ENCODE measurements at places on chromosomes 5 and 9.

- no peak for DNase-seq
These were observed 36.3 kb downstream of the ERGIC1 start for GRCh38 chr5:172870291-172870714.

GRCh38 chr5:112614986-112615385, 122.7 kb upstream of the APC start:
- no peak for DNase-seq

- no peak for DNase-seq
These were observed 1262.2 kb downstream of the EFNA5 start for GRCh38 chr5:106408570-106408969.

GRCh38 chr5:149747141-149747832, 17.2 kb downstream of the PPARGC1B start:
- no peak for DNase-seq

- no peak for DNase-seq
These were observed 53.6 kb upstream of the NR3C1 start for GRCh38 chr5:143456952-143457547.

GRCh38 chr5:179887095-179887494, 20.6 kb downstream of the TBC1D9B start:
- DNase-seq = no peak

- DNase-seq = no peak
These were observed 31.9 kb upstream of the NPR3 start for GRCh38 chr5:32679218-32679617.
